NCI-H748 treated with DMSO at 0.1 percent for 48 hours (cell line): ENCODE measurements at places on chromosomes 1 and 21.

DNA sequence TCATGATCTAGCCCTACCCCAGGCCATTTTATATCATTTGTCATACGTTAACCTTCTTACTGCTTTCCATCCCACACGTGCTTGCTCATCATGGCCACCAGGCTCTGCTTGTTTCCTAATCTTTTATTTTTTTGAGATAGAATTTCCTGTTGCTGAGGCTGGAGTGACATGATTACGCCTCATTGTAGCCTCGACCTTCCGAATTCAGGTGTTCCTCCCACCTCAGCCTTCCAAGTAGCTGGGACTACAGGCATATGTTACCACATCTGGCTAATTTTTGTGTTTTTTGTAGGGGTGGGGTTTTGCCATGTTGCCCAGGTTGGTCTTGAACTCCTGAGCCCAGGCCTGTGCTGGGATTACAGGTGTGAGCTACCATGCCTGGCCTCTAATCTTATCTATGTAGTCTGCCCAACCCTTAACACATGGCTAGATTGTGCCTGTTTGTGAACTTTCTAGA, 3.3 kb downstream of the UAP1 start:
- DNase-seq, result no peak

GRCh38 chr1:19311503-19311930, 427 bp downstream of the AKR7A2 start:
- no peak for DNase-seq

GRCh38 chr1:56780128-56780750, 39.0 kb downstream of the FYB2 start:
- no peak for DNase-seq

GRCh38 chr21:44626262-44626661, 631 bp upstream of the KRTAP10-9 start:
- DNase-seq, result no peak

GRCh38 chr1:1703796-1704195, 11.2 kb upstream of the SLC35E2B start:
- no peak for DNase-seq

GRCh38 chr1:229075716-229076115, 195.2 kb upstream of the RAB4A start:
- DNase-seq, result no peak

GRCh38 chr21:41966041-41966833, 12.4 kb upstream of the C2CD2 start:
- DNase-seq, result no peak

GRCh38 chr1:7886405-7886745, 33.5 kb upstream of the UTS2 start:
- no peak for DNase-seq

GRCh38 chr1:109089242-109090015, 1.1 kb upstream of the TMEM167B start:
- peak; percentile 82 for DNase-seq

- no peak for DNase-seq
Observed at GRCh38 chr1:27868932-27869718, 3.2 kb upstream of the THEMIS2 start.

DNA sequence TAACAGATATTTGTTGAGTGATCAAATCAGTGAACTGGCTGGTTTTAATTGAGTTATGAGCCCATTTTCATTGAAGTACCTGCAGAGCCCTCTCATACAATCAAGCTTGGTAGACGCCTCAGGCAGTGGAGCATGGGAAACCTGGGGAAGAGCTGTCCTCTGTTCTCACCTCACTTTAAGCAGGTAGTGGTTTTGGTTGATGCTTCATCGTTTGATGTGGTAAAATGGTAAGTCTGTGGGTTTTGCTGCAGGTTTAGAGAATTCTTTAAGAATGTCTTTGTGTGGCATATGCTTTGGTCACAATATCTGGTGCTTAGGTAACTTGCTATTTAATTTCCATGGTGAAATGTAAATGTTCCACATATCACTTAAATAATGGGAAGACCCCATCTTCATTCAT, 10.0 kb downstream of the LAMC1 start:
- DNase-seq, result no peak

- no peak for DNase-seq
Observed at GRCh38 chr1:24426744-24427544, 11.3 kb downstream of the NIPAL3 start.

- no peak for DNase-seq
Observed at GRCh38 chr1:167463080-167463479, 55.2 kb downstream of the CD247 start.

GRCh38 chr21:27804515-27804914, 837.6 kb upstream of the ADAMTS5 start:
- no peak for DNase-seq

GRCh38 chr21:41854426-41854995, 24.6 kb downstream of the PRDM15 start:
- DNase-seq, result no peak

- no peak for DNase-seq
Observed at GRCh38 chr1:25074351-25075227, 144.5 kb upstream of the RUNX3 start.

GRCh38 chr1:59506952-59507351, 210.1 kb downstream of the FGGY start:
- DNase-seq, result no peak

DNA sequence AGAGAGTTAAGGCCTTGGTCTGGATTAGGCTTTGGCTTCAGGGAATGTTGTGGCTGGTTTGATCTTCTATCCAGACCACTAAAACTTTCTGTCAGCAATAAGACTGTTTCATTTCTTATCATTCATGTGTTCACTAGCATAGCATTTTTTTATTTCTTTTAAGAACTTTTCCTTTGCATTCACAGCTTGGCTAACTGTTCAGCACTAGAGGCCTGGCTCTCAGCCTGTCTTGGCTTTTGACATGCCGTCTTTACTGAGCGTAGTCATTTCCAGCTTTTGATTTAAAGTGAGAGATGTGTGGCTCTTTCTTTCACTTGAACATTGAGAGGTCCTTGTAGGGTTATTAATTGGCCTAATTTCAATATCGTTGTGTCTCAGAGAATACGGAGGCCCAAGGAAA, 62.5 kb downstream of the RNF220 start:
- no peak for DNase-seq

GRCh38 chr1:221740993-221741702, 741 bp downstream of the DUSP10 start:
- no peak for DNase-seq

GRCh38 chr1:180057883-180058396, 96.7 kb upstream of the QSOX1 start:
- DNase-seq, result no peak

- DNase-seq, result peak; percentile 22
Observed at GRCh38 chr1:228734881-228735801, at the start of gene RHOU. Gene RHOU, plus strand, starts transcription at chr1:228735479. Its CDS starts 264 bp downstream, at chr1:228735743.

GRCh38 chr1:168553680-168554553, 10.1 kb upstream of the XCL2 start:
- no peak for DNase-seq

DNA sequence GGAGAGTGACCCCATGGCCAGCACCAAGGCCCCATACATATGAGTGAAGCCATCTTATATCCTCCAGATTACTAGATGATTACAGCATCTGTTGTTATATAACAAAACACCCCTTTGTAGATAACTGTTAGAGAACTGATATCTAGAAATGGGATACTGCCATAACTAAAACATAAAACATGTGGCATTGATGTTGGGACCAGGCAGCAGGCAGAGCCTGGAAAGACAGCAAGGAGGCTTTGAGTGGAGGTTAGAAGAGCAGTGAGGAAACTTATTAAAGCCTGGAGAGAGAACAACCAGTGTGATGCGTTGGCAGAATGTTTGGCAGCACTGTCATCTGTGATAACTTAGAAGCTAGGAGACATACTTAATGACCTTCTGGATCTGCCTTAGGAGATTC, 5.5 kb upstream of the ZMYM6 start:
- DNase-seq, result no peak

GRCh38 chr1:178241057-178241456, 147.2 kb downstream of the RASAL2 start:
- no peak for DNase-seq

DNA sequence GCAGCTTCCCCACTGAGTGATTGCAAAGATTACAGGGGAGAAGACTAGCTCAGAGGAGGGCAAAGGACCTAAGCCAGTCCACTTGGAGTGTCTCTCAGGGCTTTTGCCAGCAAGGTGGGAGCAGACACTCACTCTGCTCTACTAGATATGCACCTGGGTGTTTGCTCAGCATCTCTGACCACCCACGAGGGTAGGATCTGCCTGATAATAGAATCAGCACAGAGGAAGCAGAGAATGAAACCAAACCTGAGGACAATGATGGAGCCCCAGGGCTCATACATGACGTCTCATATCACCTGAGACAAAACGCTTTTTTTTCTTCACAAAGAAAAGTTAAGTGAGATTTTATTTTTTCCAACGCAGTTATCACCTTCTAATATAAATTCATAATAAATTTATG, 79.4 kb downstream of the RRAGC start:
- no peak for DNase-seq

DNA sequence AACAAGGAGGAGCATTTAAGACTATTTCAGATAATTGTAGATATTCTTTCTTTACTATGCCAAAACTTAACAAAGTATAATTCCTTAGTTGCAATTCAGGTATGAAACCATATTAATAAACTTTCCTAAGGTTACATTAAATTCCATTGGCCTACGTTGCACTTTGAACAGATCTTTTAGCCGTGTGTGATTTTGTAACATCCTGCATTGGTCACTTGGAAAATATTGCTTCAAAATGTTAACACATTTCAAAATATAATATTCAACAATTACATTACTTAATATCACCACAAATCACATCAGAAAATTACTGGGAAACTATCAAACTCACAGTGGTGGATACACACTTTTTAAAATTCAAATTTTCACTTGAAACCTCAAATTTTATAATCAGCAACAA, 20.2 kb downstream of the ETS2 start:
- DNase-seq, result no peak

GRCh38 chr1:81682490-81682889, 118.2 kb upstream of the ADGRL2 start:
- DNase-seq, result no peak

DNA sequence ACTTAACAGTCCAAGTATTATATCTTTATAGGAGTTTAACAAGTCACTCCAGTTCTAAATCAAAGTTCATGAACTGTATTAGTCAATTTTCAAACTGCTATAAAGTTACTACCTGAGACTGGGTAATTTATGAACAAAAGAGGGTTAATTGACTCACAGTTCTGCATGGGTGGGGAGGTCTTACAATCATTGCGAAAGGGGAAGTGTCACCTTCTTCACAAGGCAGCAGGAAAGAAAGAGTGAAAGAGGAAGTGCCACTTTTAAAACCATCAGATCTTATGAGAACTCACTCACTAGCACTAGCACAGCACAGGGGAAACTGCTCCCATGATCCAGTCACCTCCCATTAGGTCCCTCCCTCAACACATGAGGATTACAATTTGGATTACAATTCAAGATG, 70.0 kb downstream of the CLCA4 start:
- no peak for DNase-seq

- no peak for DNase-seq
Observed at GRCh38 chr21:27429710-27430341, 462.9 kb upstream of the ADAMTS5 start.

- DNase-seq, result no peak
Observed at GRCh38 chr1:51525295-51525694, 6.2 kb upstream of the EPS15 start.

GRCh38 chr1:171161431-171161830, 23.7 kb upstream of the FMO2 start:
- DNase-seq, result no peak

DNA sequence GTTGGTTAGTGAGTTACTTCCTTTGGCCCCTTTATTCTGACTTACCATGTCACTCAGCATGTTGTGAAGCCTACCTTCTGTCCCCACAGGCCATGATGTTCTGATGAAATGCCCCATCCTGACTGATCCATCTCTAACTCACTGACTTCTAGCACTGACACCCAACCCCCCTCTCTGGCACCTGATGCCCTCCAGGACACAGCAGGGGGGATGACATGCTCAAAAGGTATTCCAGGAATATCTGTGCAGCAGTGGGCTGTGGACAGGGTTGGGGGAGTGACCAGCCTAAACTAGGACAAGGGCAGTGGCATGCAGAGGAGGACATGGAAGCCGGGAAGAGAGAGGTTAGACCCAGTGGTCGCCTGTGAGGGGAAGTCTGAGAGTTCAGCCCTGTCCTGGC, 25.5 kb downstream of the SYT2 start:
- DNase-seq, result no peak

DNA sequence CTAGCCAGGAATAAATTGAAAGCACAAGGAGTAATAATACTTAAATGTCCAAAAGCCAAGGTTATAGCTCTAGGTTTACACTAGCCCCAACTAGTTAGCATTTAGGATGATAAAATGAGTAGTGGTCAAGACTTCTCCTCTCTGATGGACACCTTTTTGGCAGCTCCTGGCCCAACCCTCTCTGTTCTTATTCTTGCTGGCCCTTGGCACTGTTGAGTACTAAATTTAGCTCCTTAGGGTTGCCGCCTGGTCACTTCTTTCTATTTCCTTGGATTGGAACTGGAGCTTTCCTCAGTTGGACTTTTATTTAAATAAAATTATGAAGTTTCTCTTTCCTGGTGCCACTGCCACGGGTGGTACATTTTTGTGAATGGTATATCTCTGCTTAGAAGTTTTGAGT, 28.3 kb downstream of the ARID1A start:
- DNase-seq, result no peak

- no peak for DNase-seq
Observed at GRCh38 chr1:157363660-157364140, 188.6 kb downstream of the FCRL5 start.

- peak; percentile 43 for DNase-seq
Observed at GRCh38 chr21:34603710-34604057, 11.2 kb downstream of the RCAN1 start.

- DNase-seq, result no peak
Observed at GRCh38 chr1:221272940-221273339, 393.7 kb downstream of the HLX start.

DNA sequence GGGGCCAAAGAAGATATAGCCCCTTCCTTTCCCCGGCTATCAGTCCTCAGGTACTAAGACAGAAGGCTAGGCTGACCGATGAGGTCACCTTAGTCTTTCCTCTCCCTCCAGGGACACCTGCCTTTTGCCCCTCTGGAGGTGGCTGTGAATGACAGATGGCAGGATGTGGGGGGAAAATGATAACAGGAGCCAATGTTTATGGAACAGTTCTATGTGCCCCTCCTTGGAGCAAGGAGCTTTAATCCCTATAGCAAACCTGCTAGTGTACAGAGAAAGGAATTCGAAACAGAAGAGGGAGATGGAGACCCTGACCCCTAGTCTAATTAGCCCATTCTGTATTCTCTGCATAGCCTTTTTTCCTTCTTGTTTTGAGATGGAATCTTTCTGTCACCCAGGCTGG, 28.1 kb downstream of the SERINC2 start:
- no peak for DNase-seq

GRCh38 chr1:192225703-192226102, 67.4 kb downstream of the RGS18 start:
- no peak for DNase-seq

GRCh38 chr1:9591669-9592509, 3.2 kb downstream of the TMEM201 start:
- DNase-seq, result no peak
